NCI-H1436 treated with DMSO at 0.1 percent for 48 hours (cell line): ENCODE measurements at places on chromosomes 11 and 22.

- DNase-seq = no peak
Measured at GRCh38 chr11:111213256-111213655, 32.3 kb upstream of the POU2AF2 start.

DNA sequence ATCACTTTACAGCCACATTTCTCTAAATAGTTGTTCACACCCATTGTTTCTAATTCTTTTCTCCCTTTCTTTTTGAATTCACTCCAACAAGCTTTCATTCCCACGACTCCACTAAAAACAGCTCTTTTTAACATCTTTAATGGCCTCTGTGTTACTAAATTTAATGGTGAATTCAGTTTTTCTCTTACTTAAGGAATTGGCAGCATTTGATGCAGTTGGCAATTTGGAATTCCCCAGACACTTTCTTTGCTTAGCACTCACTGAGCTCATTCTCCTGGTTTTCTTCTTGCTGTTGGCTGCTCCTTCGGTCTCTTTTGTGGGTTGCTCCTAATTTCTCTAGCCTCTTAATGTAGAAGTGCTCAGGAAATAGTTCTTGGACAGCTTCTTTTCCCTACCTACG is 40.5 kb upstream of the OR9Q1 start:
- no peak for DNase-seq

GRCh38 chr11:15750535-15751308 is 605.6 kb downstream of the SOX6 start:
- DNase-seq = peak; percentile 98

- no peak for DNase-seq
Measured at GRCh38 chr11:10076458-10077141, 217.4 kb downstream of the SBF2 start.

- DNase-seq = no peak
Measured at GRCh38 chr11:62757846-62758788, 3.3 kb upstream of the POLR2G start.

GRCh38 chr11:130571947-130572584 is 123.6 kb downstream of the ADAMTS15 start:
- DNase-seq = no peak

DNA sequence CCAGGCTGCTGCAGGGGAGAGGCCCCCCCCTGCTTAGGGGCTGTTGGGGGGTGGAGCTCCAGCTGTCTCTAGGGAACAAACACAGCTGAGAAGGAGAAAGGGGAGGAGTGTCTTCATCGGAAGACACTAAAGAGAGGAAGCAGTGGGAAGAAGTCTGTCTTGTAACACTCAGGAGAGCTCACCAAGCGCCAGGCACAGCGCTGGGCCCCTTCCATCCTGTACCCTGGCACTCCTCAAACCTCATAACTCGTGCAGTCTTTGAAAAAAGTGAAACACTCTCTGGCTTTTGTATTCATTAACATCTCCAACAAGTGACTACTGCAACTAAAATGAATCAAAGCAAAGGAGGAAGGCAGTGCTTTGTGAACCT is 67.4 kb upstream of the PRDM11 start:
- no peak for DNase-seq
